ENCODE measurements at places on chromosomes 12 and 14.

- peak; percentile 35 for DNase-seq
These were observed 161.4 kb downstream of the ADGRD1 start for GRCh38 chr12:131114942-131115584.

GRCh38 chr12:40819436-40820108 is 127.3 kb downstream of the CNTN1 start:
- peak; percentile 88 for DNase-seq

DNA sequence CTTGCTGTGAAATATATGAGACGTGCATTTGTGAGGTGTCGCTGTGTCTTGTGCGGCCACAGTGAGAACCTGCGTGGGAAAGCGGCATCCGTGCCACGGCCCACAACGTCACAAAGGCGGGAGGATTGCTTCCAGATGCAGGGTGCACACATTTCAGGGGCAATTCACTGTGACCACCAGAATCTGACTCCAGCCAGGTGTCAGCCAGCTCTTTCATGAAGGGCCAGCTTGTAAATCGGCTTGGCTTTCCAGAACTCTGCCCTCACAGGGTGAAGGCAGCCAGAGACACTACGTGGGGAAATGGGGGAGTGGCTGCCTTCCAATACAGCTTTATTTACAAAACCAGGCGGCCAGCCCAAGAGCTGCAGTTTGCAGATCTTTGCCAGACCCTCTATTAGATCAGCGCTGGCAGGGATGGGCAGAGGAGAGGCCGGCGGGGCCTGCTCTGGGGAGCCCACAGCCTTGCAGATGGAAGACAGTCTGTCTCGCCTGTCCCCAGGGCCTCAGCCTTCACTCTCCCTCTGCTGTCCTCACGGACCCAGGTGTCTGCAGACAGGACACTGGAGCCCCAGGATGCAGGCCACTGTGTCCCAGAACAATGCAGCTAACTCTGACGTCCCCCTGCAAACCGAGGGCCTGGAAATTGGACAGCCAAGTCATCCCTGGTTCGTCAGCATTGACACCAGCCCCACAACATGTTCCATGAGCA is 53.5 kb downstream of the ADGRD1 start:
- DNase-seq, result peak; percentile 54

DNA sequence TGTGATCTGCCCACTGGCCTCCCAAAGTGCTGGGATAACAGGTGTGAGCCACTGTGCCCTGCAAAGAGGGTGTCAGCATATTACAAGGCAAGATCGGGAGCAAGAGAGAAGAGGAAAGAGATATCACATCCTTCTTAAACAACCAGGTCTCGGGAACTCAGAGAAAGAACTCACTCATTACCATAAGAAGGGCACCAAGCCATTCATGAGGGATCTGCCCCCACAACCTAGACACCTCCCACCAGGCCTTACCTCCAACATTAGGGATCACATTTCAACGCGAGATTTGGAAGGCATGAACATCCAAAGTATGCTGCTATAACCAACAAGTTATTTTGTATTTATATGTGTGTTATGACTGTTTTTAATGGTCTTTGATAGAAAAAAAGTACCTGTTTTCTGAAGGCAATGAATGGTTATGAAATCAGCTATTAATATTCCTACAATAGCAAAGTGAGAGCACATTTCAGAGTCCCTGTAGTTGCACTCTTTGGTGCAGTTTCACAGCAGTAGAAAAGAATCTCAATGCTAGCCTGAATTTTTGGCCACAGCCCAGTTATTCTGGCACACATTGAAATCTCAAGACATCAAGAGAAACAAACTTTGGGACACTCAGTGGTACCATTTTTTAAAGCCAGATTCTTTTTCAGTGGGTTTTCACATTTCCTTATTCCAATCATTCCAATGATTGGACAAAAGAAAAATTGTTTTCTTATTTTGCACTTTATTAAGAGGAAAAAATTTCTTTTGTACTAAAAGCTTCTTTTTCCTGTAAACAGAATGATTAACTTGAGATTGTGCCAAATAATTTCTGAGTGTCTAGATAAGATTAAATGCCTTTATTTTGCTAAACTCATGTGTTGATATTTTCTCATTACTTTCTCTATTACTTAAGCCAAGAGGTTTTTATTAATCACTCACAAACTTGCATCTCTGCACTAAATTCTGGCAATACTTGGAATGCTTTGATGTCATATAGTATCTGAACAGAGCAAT is 582.6 kb upstream of the ATP2B1 start:
- DNase-seq, result no peak

- DNase-seq, result no peak
These were observed 51.1 kb downstream of the TMEM260 start for GRCh38 chr14:56630707-56631106.

- DNase-seq, result no peak
These were observed 146.1 kb downstream of the C12orf75 start for GRCh38 chr12:105476616-105477015.

DNA sequence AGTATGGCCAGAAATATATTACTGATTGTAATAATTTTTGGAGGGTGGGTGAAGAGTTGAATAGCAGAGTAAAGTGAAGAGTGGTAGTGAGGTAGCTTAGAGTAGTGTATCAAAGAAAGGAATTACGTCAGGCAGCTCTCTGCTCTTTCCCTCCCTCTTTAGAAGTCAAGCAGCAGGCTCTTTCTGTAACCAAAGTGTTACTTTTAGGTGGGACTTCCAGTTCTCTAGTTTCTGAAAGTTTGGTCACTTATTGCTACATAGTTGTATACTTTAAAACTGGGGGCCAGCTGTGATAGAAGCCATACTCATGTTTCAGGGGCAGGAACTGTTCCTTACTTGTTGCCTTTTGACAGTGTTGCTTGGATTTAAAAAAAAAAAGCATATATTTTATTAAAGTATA is 30.6 kb downstream of the ATF7IP start:
- DNase-seq, result no peak

GRCh38 chr14:34465069-34465859 is 3.2 kb upstream of the SPTSSA start:
- DNase-seq, result peak; percentile 18

GRCh38 chr12:49293056-49293956 is 1.6 kb upstream of the PRPH start:
- peak; percentile 16 for DNase-seq

DNA sequence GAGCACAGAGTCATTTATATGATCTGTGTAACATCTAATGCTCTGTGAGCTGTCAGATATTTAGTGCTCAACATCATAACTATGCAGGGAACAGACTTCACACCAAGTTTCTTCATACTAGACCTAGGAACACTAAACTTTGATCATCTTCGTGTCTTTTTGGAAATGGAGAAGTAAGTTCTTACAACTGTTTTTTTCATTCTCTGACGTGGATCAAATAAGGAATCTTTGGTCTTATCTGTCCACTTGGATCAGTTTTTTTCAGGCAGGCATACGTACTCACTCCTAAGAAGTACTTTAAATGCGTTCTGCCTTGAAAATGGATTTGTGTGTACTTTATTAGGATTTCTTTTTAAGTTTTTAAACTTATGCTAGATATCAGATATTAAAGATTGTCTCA is 191.0 kb downstream of the FBXL14 start:
- no peak for DNase-seq

- DNase-seq, result no peak
These were observed 29.3 kb downstream of the KICS2 start for GRCh38 chr12:64192644-64193444.

DNA sequence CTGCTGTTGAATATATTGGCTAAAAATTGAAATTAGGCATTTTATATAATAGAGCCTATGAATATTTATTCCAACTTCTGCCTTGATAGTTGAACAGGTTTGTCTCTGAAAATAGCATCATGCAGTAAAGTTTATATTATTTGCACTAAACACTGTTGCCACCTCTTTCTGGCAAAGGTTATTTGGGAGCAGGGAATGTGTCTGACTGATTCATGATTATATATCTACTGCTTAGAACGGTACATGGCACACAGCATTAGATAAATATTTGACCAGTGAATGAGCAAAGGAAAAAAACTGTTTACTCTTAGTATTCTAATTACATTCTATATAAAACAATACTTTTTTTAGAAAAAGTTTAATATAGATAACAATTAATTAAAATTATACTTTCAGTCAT is 123.1 kb upstream of the MGAT4C start:
- no peak for DNase-seq

DNA sequence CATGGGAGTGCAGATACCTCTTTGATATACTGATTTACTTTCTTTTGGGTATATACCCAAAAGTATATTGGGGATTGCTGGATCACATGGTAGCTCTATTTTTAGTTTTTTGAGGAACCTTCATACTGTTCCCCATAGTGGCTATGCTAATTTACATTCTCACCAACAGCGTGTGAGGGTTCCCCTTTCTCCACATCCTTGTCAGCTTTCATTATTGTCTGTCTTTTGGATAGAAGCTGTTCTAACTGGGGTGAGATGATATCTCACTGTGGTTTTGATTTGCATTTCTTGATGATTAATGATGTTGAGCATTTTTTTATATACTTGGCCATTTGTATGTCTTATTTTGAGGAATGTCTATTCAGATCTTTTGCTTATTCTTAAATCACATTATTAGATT is 44.1 kb upstream of the JDP2 start:
- no peak for DNase-seq

GRCh38 chr14:92626041-92626440 is 112.5 kb downstream of the RIN3 start:
- DNase-seq, result no peak

GRCh38 chr14:85336817-85337216 is 193.1 kb upstream of the FLRT2 start:
- DNase-seq, result no peak

DNA sequence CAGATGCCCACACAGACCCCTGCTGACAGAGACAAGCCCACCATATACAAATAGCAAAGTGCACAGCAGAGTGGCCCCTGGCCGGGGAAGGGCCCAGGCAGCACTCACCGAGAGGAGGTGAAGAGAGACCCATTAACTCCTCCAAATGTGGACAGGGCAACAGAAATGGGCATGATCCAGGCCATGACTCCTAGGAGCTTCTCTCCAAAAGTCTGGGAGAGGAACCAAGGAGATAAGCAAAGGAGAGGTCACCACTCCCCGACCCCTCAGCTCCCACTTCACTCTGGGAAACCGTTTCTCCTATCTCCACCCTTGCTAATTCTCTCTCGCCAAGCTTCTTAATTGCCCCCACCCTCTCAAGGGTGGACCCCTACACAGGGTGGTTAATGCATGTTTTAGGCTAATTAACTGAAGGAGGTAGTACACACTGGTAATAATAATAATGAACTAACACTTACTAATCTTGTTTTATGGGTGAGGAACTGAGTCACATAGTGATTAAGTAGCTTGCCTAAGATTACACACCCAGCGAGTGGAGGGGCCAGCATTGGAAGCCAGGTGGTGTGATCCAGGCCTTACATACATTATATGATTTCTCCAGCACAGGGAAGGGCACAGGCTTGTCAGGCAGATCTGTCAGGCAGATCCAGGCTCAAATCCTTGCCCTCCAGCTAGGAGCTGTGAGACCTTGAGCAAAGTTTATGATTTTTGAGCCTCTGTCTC is 18.9 kb upstream of the CEBPE start:
- DNase-seq, result no peak

GRCh38 chr14:24079491-24080141 is 8.3 kb downstream of the CPNE6 start:
- no peak for DNase-seq

GRCh38 chr14:35353409-35354172 is 51.0 kb downstream of the NFKBIA start:
- no peak for DNase-seq

DNA sequence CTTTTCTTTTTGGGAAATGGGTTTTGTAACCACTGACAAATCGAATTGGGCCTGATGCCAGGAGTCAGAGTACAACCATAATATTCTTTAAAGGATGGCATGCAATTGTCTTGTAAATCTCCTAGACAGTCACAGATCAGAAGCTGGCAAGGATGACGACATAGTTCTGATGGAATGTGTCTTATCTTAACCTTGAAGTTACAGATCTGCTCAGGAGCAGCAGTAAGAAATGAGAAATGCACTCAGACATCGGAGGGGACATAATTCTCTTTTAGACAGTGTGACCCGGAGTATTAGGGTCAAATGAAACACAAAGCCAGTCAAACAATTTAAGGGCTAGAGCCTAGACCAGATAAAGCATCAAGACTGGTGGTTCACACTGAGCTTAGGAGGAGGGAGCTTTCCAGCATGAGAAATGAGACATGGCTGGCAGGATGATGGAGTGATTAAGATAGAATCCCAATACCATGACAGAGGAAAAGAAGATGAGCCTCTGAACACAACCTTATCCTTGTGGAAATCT is 17.5 kb downstream of the CBX5 start:
- peak; percentile 78 for DNase-seq

GRCh38 chr14:86936556-86936955 is 1056.4 kb downstream of the GALC start:
- no peak for DNase-seq

GRCh38 chr12:109518820-109519665 is 41.6 kb downstream of the UBE3B start:
- DNase-seq, result peak; percentile 61

DNA sequence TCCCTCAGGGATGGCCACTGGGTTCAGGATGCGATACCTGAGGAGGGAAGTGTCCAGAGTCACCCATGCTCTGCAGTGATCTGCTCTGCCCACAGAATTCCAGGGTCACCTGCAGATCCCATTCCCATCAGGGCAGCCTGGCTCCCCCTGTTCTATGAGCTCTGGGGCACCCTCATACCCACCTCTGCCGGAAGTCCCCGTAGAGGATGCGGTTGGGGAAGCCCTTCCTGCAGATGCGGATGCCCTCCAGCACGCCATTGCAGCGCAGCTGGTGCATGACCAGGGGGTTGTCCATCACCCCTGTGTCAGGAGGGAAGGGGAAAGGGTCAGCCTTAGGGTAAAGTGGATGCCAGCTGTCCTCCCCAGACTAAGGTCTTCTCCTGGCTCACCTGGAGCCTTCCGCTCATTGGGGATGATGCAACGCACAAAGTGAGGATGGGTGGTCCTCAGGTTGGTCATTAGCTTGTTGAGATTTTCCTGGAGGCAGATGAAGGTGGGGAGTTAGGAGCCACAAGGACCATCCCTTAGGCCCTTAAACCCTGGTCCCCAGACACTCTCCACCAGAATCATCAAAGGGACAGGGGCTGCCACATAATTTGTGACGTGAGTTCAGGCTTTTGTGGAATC is 11.2 kb downstream of the MYH6 start:
- no peak for DNase-seq

Data from kidney (tissue), 22 donors.